ENCODE measurements at places on chromosomes 3 and 15.

- DNase-seq = no peak
These were observed 106.3 kb downstream of the SMAD6 start for GRCh38 chr15:66808181-66808824.

DNA sequence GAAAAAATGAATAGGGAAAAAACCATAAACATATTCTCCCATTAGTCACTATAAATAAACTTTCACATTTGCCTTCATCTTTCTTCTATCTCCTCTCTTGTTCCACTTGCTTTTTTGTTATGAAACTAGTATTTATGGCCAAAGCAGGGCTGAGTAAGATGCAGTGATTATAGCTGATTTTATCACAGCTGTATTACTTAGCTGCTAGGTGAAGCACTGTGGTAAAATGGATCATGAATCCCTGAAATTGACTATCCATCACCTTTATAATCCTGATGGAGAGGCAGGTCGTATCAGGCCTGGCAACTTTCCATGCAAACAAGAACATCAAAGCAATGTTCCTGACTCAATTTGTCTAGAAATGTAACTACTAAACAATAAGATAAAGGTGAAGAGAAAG, 471.6 kb downstream of the TUSC7 start:
- no peak for DNase-seq

GRCh38 chr15:95499397-95499796, 831.1 kb upstream of the NR2F2 start:
- no peak for DNase-seq

DNA sequence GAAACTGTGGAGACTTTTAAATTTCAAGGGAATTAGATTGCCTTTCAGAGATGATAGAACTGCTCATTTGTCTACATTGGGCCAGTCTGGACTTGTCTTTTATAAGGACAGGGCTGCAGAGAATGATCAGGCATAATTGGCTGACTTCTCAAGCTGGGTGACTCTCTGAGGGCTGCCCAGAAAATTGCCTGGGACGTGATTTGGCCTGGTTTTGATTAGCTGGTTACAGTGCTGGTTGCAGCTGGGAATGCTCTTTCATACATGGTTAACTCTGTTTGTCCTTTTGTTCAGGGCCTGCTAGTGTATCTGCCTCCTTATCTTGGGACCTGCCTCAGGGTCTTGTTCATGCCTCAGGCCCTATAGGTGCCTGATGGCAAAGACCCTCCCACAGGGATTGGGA, 245.6 kb downstream of the CLSTN2 start:
- no peak for DNase-seq

DNA sequence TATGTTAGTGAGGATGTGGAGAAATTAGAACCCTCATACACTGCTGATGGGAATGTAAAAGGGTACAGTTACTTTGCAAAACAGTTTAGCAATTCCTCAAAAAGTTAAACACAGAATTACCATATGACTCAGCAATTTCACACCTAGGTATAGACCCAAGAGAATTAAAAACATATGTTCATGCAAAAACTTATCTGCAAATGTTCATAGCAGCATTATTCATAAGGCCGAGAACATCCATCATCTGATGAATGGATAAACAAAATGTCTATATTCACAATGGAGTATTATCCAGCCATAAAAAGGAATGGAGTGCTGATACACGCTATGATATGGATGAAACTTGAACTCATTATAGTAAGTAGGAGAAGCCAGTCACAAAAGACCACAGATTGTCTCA, 10.3 kb downstream of the SEC13 start:
- DNase-seq = no peak

- DNase-seq = no peak
These were observed 18.1 kb upstream of the BOC start for GRCh38 chr3:113193288-113193687.

DNA sequence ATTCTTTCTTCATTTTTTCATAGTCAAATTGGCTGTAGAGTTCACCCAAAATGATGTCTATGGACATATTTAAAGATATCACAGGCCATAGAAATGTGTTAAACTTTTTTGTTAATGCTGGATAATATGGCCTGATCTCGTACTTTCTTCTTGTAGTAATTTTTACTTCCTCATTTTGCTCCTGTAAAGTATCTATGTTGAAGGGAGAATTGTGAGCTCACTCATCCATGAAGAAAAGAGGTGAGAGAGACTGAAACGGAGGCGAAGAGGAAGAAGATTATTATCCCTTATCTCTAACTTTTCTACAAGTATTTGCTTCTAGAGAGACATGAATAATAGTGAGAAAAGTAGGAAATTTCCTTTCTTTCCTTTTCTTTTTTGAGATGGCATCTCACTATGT, 613.8 kb upstream of the TBL1XR1 start:
- DNase-seq = no peak

- DNase-seq = no peak
These were observed 39.7 kb downstream of the DIPK2A start for GRCh38 chr3:144011251-144011799.

- DNase-seq = no peak
These were observed 16.9 kb upstream of the P2RY1 start for GRCh38 chr3:152818027-152818426.

- DNase-seq = no peak
These were observed 23.5 kb downstream of the ROBO2 start for GRCh38 chr3:77063423-77063822.

DNA sequence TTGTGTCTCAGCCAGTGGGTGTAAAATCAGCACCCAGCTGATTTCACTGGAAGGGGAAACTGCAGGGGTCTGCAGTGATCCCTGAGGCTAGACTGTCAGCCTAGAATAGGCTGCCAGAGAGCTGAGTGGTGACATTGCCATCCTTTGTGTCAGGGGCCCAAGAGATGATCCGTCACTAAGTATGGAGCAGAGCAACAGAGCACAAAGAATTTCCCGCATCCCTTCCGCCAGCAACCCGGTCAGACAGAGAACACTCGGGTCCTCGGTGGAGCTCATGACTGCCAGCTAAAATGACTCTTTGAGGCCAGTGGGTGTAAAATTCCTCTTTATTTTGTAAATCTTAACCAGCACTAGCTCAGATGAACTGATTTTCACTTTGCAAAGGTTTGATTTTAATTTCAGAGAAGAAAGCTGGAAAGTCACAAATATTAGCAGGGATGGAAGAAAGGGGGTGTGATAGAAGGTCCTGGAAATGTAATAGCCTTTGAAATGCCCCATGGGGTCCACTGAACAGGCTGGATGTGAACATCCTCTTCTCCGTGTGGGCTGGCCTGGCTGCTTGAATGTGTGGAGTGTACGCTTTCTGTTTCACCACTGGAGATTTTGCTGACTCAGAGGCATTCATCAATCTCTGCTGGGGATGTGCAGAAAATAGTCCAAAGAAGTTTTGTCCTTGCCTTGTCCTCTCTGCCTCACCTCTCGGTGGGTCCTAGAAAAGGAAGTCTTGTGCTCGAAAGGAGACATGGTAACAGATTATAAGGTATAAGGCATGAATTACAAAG, 138.8 kb downstream of the SV2B start:
- DNase-seq = no peak

- no peak for DNase-seq
These were observed 938 bp downstream of the DZIP3 start for GRCh38 chr3:108590460-108590859.

DNA sequence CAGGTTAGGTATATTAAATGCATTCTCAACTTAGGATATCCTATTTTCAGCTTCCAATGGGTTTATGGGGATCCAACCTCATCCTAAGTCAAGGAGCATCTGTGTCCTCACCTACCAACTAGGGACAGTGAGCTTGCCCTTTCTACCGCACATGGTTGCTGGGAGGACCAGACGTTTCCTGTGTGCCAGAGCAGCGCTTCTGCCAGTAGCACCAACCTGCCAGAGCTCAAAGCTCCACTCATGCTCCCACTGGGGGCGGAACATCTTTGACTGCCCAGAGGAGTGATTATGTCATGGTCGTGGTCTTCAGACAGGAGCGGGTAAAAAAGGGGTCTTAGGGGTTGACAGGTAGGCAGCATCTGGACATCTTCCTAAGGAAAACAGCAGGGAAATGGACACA, 24.7 kb downstream of the XPC start:
- DNase-seq = no peak

GRCh38 chr3:171255236-171255806, 204.9 kb downstream of the TNIK start:
- DNase-seq = no peak

- DNase-seq = no peak
These were observed 109.8 kb downstream of the RPL22L1 start for GRCh38 chr3:170760174-170760526.

GRCh38 chr3:106529738-106530137, 660.9 kb upstream of the CBLB start:
- DNase-seq = no peak

DNA sequence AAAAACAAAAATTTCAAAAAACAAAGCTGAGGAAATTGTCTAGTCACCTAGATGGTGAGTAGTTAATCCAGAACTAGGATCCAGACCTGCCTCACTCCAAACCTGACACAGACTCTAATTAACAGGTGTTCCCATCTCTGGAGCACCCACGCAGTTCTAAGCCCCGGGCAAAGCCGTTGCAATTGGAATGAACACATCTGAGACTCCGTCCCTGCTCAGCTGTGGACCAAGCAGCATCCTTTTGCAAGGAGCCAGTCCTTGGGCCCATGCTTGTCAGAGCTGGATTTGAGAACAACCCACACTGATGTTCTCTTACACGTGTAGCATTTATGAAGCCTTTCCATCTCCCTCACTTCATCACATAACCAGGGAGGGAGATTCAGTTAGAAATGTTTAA, 54.8 kb downstream of the LMCD1 start:
- no peak for DNase-seq

DNA sequence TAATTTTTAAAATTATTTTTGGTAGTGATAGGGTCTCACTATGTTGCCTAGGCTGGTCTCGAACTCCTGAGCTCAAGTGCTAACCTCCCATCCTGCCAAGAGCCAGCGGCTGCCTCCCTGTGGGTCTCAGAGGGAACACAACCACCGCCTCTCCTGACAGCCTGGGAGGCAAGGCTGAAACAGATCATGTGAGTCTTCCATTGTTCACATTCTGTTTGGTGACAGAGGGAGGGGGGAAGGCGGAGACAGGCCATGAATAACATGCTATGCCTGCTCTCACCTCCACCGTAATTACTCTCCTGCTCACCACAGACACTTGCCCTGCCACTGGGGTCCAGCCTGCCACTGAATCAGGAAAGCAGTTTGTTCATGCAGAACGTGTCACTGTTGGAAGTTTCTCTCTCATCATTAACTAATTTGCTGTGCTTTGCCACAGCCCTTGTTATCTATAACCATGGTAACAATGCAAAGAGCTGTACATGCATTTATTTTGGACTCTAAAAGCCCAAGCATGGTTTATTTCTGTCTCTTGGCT, 78.4 kb upstream of the RASGRF1 start:
- DNase-seq = no peak

GRCh38 chr15:41340189-41340695, 7.6 kb downstream of the NUSAP1 start:
- DNase-seq = no peak

DNA sequence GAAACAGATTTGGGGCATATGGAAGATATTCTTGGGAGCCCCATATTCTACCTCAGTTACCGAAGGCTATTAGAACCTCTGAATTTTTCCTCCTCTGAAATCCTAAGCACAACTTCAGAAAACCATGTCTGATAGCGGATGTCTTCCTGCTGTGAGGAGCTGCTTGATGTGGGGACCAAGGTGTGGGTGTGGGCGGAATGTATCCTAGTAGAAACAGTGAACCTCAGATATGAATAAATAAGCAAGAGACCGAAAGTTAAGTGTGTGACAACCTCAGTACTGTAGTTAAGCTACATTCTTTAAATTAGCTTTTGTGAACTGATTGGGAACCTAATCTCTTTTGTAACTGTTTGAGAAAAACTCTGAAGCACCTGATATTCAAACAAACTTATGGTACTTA, 46.9 kb downstream of the SENP2 start:
- DNase-seq = no peak

- no peak for DNase-seq
These were observed 92.2 kb downstream of the SV2B start for GRCh38 chr15:91192285-91192684.

DNA sequence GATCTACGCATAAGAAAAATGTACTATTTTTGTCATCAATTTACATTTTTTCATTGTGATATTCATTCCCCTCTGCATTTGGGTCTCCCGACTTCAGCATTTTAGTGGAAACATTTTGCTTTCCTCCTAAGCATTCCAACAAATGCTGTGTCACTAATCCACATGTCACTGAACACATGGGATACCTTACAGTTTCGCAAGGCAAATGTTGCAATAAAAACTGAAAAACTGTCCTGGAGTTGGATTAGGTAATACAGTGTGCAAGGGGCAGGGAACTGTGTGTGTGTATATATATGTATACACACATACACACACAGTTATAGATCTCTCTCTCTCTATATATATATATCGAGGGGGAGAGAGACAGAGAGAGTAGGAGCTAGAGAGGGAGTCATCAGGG, 632.2 kb downstream of the MAGI1 start:
- DNase-seq = no peak

DNA sequence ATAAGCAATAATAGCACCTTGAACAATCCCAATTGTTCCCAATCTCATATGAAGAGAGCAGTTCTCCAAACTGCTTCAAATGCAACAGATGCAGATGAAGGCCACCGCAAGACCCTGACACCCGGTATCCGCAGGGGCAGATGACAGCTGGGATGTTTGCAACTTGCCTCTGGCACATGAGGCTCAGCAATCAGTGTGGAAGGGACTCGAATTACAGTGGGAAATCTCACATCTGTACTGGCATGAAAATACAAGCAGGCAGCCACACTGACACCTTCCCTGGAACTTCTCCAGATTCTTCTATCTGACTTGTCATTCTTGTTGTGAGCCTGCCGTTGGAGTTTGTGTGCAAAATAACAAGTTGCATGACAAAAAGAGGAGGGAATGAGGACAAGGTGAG, 68.8 kb downstream of the WDR76 start:
- no peak for DNase-seq

- no peak for DNase-seq
These were observed 128.0 kb upstream of the MRPL3 start for GRCh38 chr3:131630807-131631206.

DNA sequence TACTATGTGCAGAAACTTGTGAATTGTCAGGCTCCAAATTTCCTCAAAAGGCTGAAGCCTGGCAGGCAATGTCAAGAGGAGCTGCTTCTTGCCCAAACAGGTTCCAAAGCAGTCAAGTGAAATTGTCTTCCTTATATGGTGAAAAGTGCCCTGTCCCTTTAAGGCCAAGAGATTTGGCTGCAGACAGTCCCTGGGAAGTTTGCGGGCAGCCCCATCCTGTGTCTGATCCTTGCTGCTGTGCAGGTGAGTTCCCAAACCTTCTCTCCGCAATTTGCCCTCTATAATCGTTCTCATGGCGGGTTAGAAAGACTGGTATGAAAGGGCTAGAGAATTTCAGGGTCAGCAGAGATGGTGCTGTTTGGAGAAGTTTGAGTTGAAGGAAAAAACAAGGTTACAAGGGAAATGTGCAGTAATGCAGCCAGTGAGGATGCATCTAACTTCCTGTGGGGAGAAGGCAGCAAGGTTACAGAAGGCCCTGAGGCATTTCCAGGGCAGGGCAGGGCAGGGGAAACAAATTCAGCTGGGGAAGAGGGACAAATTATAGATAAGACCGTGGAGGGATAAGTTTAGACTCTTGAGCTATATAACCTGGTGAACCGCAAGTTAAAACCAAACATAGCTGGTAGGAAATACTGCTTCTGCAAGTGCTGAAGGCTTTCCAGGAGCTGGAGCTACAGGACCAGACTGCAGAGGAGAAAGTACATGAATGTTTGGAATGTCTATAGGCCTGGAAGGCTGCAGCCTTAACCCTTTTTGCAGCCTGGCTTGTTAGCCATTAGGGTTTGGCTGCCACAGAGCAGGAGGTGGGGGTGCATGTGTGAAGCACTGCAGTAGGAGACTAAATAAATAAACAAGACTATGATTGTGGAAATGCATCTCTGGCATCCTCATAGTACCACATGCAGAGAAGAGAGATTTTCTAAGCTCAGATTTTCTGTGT, 256.2 kb upstream of the IL12A start:
- DNase-seq = no peak

Measured in transverse colon (tissue), 4 donors.